ENCODE measurements at places on chromosomes 13 and 19.

DNA sequence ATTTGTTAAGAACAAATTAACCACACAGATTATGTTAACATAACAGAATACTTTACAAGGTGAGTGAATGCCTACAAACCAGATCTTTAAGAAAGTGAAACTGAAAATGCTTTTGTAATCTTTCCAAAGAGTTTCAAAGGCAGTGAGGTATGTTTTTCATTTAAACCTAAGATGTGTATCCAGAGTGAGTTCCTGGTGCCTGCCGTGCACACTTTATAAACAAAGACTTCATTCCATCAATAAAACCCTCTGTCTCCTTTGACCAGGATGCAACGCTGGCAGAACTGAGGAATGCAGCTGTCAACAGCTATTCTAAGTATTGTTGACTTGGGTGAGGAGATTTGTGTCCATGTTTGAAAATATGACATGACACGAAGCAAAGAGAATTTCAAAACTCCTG is 344.6 kb downstream of the DNAJC15 start:
- DNase-seq: no peak

GRCh38 chr19:35015270-35015953 is 14.9 kb upstream of the SCN1B start:
- no peak for DNase-seq

- DNase-seq: no peak
Observed at GRCh38 chr13:98549728-98550317, 27.1 kb downstream of the STK24 start.

DNA sequence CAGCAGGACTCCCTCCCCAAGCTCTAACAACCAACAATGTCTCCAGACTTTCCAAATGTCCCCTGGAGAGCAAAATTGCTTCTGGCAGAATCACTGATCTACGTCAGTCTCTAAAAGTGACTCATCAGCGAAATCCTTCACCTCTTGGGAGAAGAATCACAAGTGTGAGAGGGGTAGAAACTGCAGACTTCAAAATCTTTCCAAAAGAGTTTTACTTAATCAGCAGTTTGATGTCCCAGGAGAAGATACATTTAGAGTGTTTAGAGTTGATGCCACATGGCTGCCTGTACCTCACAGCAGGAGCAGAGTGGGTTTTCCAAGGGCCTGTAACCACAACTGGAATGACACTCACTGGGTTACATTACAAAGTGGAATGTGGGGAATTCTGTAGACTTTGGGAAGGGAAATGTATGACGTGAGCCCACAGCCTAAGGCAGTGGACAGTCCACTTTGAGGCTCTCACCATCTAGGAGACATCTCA is 6.2 kb upstream of the CEACAM5 start:
- DNase-seq: no peak

- DNase-seq: no peak
Observed at GRCh38 chr19:48370955-48371354, 6.8 kb downstream of the SYNGR4 start.

GRCh38 chr13:112078216-112078615 is 11.3 kb downstream of the SOX1 start:
- DNase-seq: no peak

- DNase-seq: no peak
Observed at GRCh38 chr19:3508771-3509535, 2.8 kb downstream of the FZR1 start.

DNA sequence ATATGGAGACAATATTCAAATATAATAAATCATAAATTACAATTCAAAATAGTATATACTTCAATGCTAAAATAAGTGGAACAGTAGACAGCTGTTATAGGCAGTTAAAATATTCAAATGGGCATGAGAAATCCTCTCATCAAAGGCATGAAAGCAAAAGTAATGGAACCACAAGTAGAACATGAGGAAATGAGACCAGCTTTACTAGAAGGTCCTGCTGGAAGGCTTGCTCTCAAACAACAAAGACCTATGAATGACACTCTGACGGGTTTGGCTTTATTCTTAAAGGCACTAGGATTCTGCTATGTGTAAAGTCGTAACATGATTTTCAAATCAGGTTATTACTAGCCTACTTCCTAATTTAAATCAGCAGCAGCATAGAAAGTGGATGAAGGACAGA is 148.1 kb downstream of the VWA8 start:
- DNase-seq: no peak

GRCh38 chr13:50635504-50635903 is 208.0 kb downstream of the DLEU7 start:
- no peak for DNase-seq

DNA sequence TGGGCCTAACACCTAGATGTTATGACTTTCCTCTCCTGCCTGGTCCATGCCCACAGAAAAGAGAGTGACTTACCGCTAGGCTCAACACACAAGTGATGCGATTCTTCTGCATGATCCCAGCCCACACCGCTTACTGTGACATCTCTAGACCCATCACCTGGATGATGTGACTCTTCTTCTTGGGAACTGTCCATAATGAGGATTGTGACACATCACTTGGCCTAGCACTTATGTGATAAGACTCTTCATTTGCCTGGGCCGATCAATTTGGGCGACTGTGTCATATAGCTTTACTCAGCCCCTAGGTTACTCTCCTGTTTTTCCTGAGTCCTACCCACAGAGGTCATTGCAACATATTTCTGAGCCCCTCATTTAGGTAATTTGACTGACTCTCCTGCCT is 19.9 kb upstream of the ZNF681 start:
- no peak for DNase-seq

- DNase-seq: no peak
Observed at GRCh38 chr13:35256459-35257148, 219.9 kb downstream of the MAB21L1 start.

- DNase-seq: no peak
Observed at GRCh38 chr13:109228211-109228610, 558.2 kb downstream of the IRS2 start.

DNA sequence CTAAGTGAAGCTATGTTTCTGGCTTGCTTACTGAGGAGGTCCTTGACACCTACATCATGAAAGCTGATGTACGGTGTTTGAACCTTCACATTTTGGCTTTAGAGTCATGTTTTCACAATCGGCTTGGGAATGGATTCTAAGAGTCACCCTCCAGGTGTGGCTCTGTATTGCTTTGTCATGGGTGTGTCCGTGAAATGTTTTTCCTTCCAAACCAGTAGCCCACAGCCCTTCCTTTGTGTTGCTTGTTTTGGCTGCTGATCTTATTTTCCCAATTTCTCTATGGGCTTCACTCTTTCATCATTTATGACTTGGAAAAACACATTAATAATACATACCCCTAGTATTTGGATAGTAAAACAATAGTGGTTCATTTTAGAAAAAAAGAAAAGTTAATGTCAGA is 240.6 kb downstream of the GGACT start:
- DNase-seq: no peak

DNA sequence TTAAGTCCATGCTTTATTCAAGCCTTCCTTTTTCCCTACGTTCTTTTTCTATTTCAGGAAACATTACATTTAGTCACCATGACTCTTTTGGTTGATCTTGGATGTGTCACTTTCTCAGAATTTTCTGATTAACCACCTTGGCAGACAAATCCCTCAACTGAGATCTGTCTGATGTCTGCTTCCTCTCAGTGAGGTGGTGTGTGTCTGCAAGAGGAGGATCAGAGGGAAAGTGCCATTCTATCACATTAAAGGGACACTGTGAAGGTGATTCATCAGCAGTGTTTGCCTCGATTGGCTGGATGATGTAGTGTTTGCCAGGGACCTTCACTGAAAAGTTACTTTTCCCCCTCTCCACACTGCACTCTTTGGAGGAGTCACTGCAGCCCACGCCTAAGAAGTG is 3.0 kb upstream of the CCNP start:
- peak; percentile 61 for DNase-seq

DNA sequence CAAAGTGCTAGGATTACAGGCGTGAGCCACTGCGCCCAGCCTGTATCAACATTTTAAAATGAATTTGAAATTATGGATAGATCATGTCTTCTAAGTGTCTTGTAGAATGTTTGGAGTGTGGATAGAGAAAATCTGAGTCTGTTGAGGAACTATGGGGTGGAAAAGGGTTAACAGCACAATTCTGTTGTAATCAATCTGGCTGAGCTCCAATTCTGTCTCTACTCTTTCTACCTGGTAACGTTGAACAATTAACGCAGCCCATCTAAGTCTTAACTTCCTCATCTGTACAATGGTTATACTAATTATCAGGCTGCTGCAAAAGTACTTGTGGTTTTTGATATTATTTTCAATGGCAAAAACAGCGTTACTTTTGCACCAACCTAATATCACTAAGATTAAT is 4.1 kb downstream of the FPR2 start:
- no peak for DNase-seq

- no peak for DNase-seq
Observed at GRCh38 chr19:9972103-9972502, 35.8 kb upstream of the OLFM2 start.
